AG04449 (cell line): ENCODE measurements at places on chromosomes 11 and 22.

DNA sequence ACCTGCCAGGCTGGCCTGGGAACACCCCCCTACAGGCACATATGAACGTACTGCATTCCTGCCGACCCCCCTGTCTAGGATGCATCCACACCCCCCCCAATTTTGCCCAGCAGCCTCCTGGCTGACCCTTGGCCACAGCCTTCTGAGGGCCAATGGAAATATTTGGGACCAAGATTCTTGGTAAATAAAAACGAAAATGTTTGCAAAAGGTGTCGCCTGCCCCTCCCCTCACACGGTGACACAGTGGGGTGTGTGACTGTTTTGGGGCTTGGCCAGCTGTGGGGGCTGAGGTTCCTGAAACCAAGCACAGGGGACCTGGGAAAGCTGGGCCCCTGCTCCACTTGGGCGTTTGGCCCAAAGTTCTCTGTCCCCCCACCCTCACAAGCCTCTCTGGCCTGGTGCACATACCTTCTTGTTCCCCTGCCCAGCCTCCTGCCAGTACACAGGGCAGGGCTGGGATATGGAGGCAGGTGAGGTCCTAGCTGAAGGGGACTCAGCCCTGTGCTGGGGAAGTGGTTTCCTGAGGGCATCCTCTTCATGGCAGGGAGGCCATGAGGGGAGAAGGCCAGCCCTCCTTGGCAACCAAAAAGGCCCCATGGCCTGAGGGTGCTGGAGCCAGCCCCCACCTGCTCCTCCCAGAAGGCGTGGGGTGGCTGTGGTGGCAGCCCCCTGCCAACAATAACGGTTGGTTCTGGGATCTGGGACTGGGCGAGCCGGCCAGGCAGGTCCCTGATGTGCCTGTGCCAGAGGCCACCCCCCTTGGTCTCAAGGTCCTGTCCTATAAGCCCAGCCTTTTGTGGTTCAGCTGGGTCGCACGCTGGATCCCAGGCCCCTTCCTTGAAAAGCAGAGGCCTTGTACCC lies 2.1 kb upstream of the CRACR2B start:
- no peak for DNase-seq

- DNase-seq: no peak
Measured at GRCh38 chr11:91446267-91446666, 778.4 kb upstream of the FAT3 start.

DNA sequence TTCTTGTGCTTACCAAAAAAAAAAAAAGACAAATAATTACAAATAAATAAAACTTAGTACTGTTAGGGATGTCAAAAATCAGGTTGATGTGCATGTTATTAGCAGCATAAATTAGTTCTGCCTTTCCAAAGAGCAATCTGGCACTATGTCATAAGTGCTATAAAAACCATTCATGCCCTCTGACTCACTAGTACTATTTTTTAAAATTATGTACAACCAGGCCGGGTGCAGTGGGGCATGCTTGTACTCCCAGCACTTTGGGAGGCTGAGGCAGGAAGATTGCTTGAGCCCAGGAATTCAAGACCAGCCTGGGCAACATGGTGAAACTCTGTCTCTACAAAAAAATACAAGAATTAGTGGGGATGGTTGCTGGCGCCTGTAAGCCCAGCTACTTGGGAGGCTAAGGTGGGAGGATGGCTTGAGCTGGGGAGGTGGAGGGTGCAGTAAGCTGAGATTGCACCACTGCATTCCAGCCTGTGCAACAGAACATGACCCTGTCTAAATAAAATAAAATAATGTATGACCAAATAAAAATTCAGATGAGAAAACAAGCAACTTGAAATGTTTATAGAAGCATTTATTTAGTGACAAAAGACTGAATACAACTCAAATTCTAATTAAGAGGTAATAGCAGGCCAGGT lies 25.3 kb downstream of the UEVLD start:
- no peak for DNase-seq

- no peak for DNase-seq
Measured at GRCh38 chr11:77095551-77096490, 6.8 kb upstream of the OMP start.

GRCh38 chr11:45159781-45160365 lies 13.4 kb downstream of the PRDM11 start:
- DNase-seq: no peak

- DNase-seq: no peak
Measured at GRCh38 chr22:37703906-37704305, 7.1 kb downstream of the TRIOBP start.

DNA sequence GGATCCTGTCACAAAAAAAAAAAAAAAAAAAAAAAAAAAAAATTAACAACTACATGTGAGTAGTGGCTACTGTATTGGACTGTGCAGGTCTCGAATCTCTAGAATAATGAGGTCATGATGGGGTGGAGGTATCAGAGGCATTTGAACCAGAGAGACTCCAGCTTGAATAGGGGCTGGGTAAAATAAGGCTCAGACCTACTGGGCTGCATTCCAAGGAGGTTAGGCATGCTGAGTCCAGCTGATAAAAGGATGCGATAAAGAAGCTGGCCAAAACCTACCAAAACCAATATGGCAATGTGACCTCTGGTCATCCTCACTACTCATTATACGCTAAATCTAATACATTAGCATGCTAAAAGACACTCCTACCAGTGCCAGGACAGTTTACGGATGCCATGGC lies 5.9 kb upstream of the PACSIN3 start:
- no peak for DNase-seq

DNA sequence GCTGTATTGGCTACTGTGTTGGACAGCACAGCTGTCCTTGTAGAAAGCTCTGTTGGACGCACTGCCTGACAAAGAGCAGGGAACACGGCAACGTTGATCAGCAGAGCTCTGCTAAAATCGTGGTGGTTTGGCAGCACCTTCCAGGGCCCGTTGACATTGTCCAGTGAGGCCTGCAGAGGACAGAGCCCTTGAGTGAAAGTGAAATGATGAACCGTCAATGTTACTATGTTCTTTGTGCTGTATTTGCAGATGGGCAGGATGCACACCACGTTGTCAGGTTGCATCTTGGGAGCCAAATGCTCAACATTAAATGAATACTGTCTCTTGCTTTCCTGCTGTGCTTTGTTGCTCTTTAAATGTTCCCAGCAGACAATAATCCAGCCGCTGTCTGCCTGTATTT lies 69.7 kb downstream of the NELL1 start:
- no peak for DNase-seq

DNA sequence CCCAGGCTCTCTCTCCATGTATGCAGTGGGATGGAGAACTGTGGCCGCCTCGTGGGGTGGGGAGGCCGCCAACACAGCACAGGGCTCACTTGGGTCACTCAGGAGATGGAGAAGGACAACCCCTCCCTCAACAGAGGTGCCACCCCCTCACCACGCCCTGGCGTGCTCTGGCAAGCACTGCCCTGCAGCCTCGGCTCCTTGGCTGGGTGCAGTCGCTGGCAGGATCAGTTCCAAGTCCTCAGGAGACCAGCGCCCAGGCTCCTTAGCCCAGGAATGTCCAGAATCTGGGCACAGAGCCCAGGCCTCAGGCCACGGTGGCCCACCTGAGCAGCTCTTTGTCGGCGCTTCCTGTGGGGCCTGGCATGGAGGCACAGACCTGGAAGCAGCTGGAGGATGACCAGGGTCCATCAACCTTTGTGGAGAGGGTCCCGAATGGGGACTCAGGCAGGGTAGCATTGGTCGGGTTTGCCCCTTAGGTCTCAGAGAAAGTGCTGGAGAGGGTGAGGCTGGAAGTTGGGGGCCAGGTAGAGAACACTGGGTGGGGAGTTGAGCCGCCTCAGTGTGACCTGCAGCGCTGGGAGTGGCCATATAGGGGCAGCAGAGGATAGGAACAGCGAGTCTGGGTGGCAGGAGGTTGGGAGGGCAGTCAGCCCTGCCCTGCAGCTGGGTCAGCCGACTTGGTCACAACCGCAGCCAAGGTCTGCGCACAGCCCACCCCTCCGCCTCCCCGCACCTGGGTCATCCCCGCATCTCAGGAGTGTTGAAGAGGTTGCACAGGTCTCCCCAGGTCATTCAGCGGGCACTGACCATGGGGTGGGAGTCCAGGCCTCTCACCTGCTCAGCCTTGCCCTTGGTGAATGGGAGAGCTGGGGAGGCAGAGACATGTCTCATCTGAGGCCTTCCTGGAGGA lies 8.2 kb downstream of the SUSD2 start:
- DNase-seq: no peak

DNA sequence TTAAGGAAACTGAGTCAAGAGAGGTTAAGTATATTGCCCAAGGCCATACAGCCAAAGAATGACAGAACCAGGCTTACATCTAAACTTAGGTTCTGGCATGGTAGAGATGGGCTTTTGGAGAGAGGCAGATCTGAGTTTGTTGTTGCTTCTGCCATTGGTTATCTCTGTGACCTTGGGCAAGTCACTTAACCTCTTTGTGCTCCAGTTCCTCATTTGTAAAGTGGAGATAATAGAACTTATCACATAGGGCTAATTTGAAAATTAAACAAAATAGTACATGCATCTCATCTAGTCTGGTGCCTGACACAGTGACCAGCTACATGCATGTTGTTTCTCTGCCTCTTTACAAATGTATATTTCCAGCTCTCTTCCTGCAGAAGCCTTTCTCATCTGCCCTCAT lies 47.0 kb upstream of the PLET1 start:
- no peak for DNase-seq

GRCh38 chr22:38623351-38623750 lies 32.8 kb downstream of the FAM227A start:
- no peak for DNase-seq

DNA sequence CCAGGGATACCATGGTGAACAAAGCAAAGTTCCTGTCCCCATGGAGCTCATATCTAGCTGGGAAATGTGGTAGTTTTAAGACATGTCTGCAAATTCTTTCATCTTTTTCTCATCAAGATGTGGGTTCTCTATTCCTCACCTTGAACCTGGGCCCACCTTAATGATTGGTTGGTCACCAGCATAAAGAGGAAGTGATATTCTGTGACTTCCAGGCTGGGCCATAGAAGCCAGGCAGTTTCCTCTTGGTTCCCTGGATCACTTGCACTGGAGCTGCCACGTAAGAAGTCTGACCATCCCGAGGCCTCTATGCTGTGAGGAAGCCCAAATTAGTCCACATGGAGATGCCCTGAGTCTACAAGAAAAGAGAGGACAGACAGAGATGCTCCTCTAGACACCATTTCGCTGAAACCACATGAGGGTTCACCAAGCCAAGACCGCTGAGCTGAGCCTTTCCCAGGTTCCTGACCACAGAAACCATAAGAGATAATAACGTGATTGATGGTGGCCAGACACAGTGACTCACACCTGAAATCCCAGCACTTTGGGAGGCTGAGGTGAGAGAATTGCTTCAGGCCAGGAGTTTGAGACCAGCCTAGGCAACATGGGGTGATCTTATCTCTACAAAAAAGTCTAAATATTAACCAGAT lies 119.5 kb upstream of the ISX start:
- DNase-seq: no peak

- no peak for DNase-seq
Measured at GRCh38 chr22:43862074-43862881, at the start of gene SULT4A1. TSS of gene SULT4A1 (minus strand) at chr22:43862513. CDS start at chr22:43862382, 131 bp downstream.

GRCh38 chr11:133669371-133670053 lies 137.2 kb upstream of the OPCML start:
- no peak for DNase-seq

DNA sequence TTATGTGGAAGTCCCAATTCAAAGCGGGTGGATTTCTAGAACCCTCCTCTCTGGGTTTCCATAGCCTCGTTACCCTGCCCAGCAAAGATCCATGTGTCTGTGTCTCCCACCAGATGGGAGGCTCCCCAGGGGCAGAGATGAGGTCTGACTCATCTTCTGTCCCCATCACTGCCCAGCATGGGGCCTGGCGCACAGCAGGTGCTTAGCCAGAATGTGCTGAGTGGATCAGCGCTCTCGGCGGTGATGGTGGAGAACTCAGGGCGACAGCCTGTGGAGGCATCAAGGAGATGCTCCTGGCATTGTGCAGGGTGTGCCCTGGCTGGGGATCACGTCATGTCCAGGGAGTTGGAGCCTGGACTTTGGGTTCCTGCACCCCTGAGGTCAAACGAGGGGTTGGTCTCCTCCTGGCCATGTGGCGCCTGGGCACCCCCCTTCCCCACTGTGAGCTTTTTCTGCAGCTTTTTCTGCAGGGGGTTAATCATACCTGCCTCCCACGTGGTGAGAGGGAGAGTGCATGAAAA lies 46.1 kb upstream of the RFPL3 start:
- DNase-seq: no peak

- DNase-seq: peak; percentile 58
Measured at GRCh38 chr22:23072077-23072910, 2.0 kb downstream of the GNAZ start.

DNA sequence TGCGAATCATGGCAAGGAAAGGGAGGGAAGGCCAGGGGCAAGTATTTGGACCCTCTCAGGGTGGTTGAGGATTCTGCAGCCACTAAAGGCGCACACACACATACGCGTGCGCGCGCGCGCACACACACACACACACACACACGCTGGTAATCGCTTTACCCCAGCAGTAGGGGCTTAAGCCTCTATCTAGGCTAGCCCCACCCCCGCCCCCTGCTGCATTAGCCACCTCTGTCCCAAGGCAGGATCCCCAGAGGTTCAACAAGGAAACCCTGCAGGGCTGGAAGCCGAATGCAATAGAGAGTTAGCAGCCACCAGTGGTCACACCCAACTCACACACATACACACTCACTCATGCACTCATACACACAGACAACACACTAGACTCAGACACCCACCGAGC lies 28.6 kb upstream of the ELFN2 start:
- DNase-seq: no peak

DNA sequence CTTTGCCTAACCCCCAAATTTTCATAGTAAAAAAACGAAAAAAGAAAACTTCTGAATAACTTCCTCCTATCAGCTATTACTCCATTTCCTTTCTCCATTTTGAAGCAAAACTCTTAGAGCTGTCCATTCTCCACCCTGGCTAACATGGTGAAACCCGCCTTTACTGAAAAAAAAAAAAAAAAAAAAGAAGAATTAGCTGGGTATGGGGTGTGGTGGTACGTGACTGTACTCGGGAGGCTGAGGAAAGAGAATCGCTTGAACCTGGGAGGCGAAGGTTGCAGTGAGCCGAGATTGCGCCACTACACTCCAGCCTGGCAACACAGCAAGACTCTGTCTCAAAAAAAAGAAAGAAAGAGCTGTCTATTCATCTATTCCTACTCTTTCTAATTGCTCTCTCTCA lies 11.3 kb upstream of the NXF1 start:
- no peak for DNase-seq

- DNase-seq: no peak
Measured at GRCh38 chr11:18461909-18462308, 6.3 kb downstream of the LDHAL6A start.
